Astrocyte of the cerebellum (primary cell): ENCODE measurements at places on chromosomes 13 and 19.
A peak's percentile ranks its signal among the peaks of the same experiment; 100 is the strongest.

DNA sequence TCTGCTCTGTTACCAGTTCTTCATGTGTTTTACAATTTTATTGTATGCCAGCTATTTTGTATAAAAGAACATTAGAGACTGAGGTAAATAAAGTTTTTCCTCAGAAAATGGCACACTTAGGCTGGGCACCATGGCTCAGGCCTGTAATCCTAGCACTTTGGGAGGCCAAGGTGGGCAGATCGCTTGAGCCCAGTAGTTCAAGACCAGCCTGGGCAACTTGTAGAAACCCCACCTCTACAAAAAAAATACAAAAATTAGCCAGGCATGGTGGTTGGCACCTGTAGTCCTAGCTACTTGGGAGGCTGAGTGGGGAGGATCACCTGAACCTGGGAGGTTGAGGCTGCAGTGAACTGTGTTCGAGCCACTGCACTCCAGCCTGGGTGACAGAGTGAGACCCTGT, 32.0 kb downstream of the CCDC8 start:
- DNase-seq = no peak

- DNase-seq = no peak
Measured at GRCh38 chr13:21322988-21323387, 136.1 kb downstream of the ZDHHC20 start.

GRCh38 chr13:28568286-28568685, 73.4 kb upstream of the FLT1 start:
- no peak for DNase-seq

- DNase-seq = no peak
Measured at GRCh38 chr19:5247957-5248705, 92.5 kb downstream of the PTPRS start.

GRCh38 chr19:38640368-38640767, 7.1 kb upstream of the ACTN4 start:
- no peak for DNase-seq

GRCh38 chr19:8310342-8311055, 2.3 kb upstream of the CD320 start:
- no peak for DNase-seq

DNA sequence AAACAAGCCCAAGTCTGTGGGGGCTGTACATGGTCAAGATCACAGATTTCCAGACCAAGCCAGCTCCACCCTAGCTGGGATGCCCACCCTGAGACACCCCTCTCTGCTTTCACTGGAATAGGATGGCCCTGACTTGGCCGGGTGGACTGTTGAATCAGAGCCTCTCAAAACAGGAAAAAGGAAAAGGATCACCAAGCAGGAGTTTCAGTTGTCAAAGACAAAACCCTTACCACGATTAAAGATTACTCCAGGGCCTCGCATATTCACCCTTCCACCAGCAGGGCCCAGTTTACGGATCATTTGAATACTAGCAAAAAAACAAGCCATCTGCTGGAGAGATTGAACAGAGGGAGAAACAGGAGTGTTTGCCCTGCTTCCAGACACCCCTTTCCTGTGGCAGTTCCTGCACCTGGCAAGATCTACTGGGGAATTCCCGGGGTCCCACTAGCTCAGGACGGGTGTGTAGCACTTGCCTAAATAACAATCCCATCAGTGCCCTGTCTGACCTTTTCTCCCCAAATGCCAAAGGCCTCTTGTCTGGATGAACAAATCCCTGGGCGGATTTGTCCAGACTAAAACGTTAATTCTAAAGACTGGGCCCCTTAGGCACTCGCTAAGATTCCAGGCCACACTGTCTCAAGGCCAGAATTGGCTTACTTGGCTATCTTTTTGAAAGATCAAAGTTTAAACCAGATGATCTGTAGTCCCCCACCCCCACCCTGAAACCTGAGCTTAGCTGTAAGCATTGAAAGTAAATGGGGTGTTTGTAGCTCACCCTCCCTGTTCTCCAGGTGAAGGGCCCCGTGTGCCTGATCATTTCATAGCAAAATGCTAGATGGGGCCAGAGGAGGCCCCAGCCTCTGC, 38.4 kb downstream of the ACTN4 start:
- DNase-seq = peak; percentile 53

DNA sequence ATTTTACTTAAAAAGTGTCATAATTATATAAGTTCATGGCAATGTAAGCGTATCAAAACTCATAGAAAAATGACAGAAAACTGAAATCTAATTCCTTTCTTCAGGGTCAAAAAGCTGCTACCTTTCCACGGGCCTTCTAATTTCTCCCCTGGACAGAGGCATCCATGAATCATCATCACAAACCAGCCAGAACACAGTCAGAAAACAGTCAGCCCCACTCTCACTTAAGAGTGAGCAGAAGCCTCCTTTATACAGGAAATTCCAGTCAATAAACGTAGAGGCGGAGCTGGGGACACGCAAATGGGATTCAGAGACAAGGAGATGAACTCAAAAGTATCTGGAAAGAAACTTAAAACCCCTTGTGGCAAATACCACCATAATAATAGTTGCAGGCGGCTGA, 54.2 kb upstream of the ABCC4 start:
- DNase-seq = peak; percentile 54

DNA sequence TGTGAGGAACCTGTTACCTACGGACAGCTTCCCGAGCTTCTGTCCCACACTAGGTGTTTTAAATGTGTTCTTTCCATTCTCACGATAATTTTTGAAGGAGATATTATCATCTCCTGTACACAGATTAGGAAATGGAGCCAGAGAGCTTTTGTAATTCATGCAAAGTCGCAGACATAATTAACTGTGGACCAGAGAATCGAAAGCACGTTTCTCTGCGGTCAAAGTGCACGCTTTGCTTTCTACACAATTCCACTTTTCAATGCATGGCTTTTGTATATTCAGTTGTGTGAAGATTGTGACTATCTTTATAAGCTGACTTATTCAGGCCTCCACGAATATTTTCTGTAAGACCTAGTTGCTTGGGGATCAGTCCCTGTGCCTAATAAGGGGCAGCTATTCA, 81.7 kb upstream of the SLC10A2 start:
- DNase-seq = no peak

DNA sequence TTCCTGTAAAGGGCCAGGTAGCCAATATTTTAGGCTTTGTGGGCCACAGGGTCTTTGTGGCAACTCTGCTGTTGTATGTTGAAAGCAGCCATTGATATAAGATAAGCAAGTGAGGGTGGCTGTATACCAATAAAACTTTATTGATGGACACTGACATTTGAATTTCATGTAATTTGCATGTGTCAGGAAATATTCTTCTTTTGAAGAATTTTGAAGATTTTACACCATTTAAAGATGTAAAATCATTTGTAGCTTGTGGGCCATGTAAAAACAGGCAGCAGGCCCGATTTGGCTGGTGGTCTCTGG, 2.4 kb upstream of the CTU1 start:
- DNase-seq = no peak

DNA sequence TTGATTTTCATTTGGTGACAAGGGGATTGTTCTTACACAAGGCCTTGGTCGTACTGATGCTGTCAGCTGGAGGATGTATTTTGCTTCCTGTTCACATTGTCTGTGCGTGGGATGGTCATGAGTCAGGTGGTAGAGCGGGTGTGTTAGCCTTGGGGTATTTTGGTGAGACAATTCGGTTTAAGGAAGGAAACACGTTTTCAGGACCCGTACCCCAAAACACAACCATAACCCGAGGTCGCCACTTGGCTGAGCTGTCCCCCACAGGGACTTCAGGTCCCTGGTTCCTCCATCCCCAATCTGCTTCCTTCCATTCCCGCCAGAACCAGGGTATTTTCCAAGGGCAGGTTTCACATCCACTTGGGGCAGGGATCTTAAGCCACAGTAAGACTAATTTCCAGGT, 15.0 kb downstream of the MYO9B start:
- no peak for DNase-seq

DNA sequence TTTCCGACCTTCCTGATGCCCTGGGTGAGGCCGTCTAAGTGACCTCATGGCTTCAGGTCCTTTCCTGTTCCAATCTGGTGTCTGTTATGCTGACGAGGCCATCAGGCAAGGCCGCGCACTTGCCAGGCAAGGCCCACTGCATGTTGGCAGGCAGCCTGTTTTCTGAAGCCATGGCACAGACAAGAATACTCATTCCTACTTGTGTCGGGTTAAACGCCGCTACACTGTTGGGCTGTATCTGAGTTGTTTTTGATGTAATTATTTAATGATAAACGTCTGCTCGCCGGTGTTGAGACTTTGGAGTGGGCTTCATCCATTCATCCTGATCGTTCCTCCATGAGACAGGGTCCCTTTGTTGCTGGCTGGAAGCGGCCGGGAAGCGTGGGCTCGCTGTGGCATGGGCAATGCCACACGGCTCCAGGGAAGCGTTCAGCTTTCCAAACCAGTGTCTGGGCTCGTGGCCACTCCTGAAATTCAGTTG, 92.1 kb downstream of the ATP11A start:
- DNase-seq = no peak

DNA sequence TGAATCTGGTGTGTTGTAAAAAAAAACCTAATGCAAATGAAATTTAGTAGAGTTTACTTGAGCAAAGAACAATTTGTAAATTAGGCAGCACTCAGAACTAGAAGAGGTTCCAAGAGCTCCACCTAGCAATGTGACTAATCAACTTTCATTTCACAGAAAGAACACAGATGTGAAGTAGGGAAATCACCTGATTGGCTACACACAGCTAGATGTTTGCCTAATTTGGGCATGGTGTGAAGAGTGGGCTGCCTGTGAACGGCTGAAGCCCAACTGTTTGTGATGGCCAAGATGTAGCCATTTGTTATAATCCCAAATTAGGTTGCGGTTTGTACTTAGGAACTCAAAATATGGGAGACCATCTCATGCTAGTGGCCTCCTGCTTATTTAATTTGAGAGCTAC, 724.4 kb upstream of the SLITRK5 start:
- DNase-seq = no peak

GRCh38 chr19:5621311-5621944, 1.1 kb downstream of the SAFB2 start:
- no peak for DNase-seq

- no peak for DNase-seq
Measured at GRCh38 chr19:49749771-49750170, 13.3 kb downstream of the TSKS start.

GRCh38 chr19:48613852-48614435, 932 bp downstream of the FAM83E start:
- DNase-seq = no peak

- DNase-seq = no peak
Measured at GRCh38 chr19:5232798-5233505, 107.7 kb downstream of the PTPRS start.

GRCh38 chr13:21796066-21796465, 125.2 kb downstream of the FGF9 start:
- DNase-seq = no peak

DNA sequence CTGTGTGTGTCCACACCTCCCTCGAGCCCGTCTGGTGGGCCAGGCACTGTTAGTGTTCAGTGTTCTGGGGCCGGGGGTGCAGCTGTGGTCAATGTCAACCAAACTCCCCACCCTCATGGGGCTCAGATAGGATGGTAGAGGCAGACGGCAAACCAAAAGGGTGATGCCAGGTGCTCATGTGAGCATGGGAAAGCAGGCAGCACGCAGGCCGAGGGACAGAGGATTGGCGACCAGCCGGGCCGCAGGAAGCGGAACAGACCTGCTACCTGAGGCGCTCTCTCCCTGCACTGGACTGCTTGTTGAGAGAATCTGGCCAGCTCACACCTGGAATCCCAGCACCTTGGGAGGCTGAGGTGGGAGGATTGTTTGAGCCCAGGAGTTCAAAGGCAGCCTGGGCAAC, 29.1 kb downstream of the DHX34 start:
- DNase-seq = no peak

GRCh38 chr13:67574320-67575233, 344.4 kb upstream of the PCDH9 start:
- peak; percentile 90 for DNase-seq

DNA sequence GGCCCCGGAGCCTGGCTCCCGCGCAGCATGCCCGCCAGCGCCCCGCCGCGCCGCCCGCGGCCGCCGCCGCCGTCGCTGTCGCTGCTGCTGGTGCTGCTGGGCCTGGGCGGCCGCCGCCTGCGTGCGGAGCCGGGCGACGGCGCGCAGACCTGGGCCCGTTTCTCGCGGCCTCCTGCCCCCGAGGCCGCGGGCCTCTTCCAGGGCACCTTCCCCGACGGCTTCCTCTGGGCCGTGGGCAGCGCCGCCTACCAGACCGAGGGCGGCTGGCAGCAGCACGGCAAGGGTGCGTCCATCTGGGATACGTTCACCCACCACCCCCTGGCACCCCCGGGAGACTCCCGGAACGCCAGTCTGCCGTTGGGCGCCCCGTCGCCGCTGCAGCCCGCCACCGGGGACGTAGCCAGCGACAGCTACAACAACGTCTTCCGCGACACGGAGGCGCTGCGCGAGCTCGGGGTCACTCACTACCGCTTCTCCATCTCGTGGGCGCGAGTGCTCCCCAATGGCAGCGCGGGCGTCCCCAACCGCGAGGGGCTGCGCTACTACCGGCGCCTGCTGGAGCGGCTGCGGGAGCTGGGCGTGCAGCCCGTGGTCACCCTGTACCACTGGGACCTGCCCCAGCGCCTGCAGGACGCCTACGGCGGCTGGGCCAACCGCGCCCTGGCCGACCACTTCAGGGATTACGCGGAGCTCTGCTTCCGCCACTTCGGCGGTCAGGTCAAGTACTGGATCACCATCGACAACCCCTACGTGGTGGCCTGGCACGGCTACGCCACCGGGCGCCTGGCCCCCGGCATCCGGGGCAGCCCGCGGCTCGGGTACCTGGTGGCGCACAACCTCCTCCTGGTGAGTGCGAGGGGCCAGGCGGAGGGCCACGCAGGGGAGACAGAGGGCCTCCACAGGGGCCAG, at the start of gene KL:
TSS of gene KL (plus strand) at position 10 of the 909 bp plus-strand sequence. CDS start at position 28, 18 bp downstream.
- no peak for DNase-seq

DNA sequence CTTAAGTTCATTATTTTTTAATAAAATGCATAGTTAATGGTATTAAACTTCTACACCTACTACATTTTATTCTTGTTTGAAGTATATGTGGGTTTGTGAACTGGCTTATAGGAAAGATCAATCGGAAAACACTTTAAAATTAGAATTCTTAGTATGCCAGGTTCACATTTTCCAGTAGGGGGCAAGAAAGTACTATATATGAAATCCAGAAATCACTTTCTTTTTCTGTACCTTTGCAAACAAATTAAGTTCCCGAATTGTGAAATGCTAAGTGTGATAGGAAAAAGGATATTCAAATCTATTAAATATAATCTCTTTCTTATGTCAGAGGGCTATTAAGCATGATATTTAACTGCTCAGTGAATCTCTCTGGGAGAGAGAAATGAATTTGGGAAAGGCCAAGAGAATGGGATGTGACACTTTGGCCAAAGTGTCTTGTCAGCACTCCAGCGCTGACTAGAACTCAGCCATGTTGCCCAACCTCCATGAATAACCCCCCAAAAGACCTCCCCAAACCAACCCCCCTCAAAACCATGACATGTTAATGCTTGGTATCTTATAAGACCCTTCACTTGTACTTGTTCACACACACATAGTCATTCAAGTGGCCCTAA, 122.6 kb upstream of the SLC10A2 start:
- DNase-seq = peak; percentile 44

- no peak for DNase-seq
Measured at GRCh38 chr13:56861476-56861875, 279.2 kb upstream of the PRR20A start.
